Osteocyte (in vitro differentiated cells): ENCODE measurements at places on chromosomes 16 and 17. TPM values are rescaled to one million over a fixed set of nuclear protein-coding genes. Genes with fewer than 3 reads are reported as not detected.

Gene IGF2BP1
- 47.6 and 51.4 TPM in 2 replicates for total RNA-seq

- no peak for DNase-seq
- no peak overlapping the region for H3K27ac ChIP-seq
- H3K36me3 ChIP-seq, result no peaks in the 10 kb centered on the region
- no peak overlapping the region for H3K4me3 ChIP-seq
Measured at GRCh38 chr16:12329246-12329995, 352.9 kb downstream of the SNX29 start.

Gene NOL11
- total RNA-seq, result 30.1 and 32.2 TPM in 2 replicates

Gene SPATA32
- 0.18 TPM in 1 of 2 replicates, not detected in the other for total RNA-seq

GRCh38 chr17:50212121-50212843, 10.9 kb upstream of the COL1A1 start:
- peak overlapping the region; percentile 1 for H3K4me3 ChIP-seq
- no peaks in the 10 kb centered on the region for H3K36me3 ChIP-seq
- peak overlapping the region; percentile 100 for H3K27ac ChIP-seq
- peak; percentile 56 for DNase-seq
- peaks cover 97% of the 10 kb centered on the region for H3K4me1 ChIP-seq
- H3K27me3 ChIP-seq, result no peaks in the 10 kb centered on the region

Gene HCRT
- not detected in 2 replicates for total RNA-seq

GRCh38 chr17:77167472-77168306, 26.9 kb downstream of the SEC14L1 start:
- H3K4me3 ChIP-seq, result no peak overlapping the region
- no peak overlapping the region for H3K27ac ChIP-seq
- H3K4me1 ChIP-seq, result peaks cover 31% of the 10 kb centered on the region
- no peak for DNase-seq

Gene CLDN9
- total RNA-seq, result not detected in 2 replicates

Gene KRTAP2-3
- total RNA-seq, result not detected in 2 replicates

- no peak overlapping the region for H3K27ac ChIP-seq
- H3K4me3 ChIP-seq, result no peak overlapping the region
- H3K4me1 ChIP-seq, result peaks cover 31% of the 10 kb centered on the region
- no peaks in the 10 kb centered on the region for H3K27me3 ChIP-seq
Measured at GRCh38 chr17:57405491-57406072, 149.3 kb downstream of the MSI2 start.

GRCh38 chr16:67216612-67217490, 10.1 kb upstream of the TMEM208 start:
- no peak overlapping the region for H3K4me3 ChIP-seq
- no peak for DNase-seq
- H3K27me3 ChIP-seq, result no peaks in the 10 kb centered on the region
- H3K36me3 ChIP-seq, result peaks cover 18% of the 10 kb centered on the region
- H3K27ac ChIP-seq, result no peak overlapping the region
- no peaks in the 10 kb centered on the region for H3K4me1 ChIP-seq

DNA sequence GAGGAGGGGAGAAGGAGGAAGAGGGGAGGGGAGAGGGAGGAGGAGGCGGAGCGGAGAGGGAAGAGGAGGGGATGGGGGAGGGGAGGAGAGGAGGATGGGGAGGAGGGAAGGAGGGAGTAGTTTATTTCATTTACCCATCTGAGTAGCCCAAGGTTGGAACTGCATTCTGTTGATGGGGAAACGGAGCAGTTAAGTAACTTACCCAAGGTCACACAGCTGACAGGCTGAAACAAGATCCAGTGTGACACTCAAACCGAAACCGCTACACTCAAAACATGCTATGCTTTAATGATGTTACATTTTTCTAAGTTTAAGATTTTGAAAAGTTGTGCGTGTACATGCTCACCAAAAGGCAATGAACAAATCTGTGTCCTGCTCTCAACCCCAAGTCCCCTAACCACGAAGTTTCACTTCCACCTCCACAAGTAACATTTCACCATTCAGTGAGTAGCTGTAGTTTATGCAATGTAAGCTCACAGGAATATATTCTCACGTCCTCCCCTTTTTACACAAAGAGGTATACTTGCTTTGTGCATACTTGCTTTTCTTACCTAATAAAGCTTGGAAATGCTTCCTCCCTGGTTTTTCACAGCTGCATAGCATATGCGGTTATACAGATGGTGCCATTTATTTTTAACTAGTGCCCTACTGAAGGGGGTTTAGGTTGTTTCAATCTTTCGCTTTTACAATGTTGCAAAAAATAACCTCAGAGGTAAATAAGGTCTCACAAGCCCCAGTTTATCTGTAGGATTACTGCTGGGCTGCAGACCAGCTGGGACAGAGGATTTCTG, 275.3 kb downstream of the PARN start:
- peaks cover 13% of the 10 kb centered on the region for H3K27me3 ChIP-seq
- DNase-seq, result no peak
- H3K4me1 ChIP-seq, result peaks cover 7% of the 10 kb centered on the region
- no peak overlapping the region for H3K4me3 ChIP-seq

Gene PIK3R5
- not detected in 2 replicates for total RNA-seq

- no peak for DNase-seq
- no peak overlapping the region for H3K27ac ChIP-seq
- no peaks in the 10 kb centered on the region for H3K36me3 ChIP-seq
Measured at GRCh38 chr17:36682773-36683172, 81.4 kb downstream of the MRM1 start.

GRCh38 chr16:11610121-11610505, 23.4 kb upstream of the LITAF start:
- H3K4me3 ChIP-seq, result no peak overlapping the region
- H3K27ac ChIP-seq, result peak overlapping the region; percentile 72
- DNase-seq, result no peak
- H3K36me3 ChIP-seq, result no peaks in the 10 kb centered on the region
- peaks cover 57% of the 10 kb centered on the region for H3K4me1 ChIP-seq

GRCh38 chr17:61627125-61627524, 36.1 kb upstream of the NACA2 start:
- peaks cover 21% of the 10 kb centered on the region for H3K27me3 ChIP-seq
- H3K27ac ChIP-seq, result no peak overlapping the region
- no peaks in the 10 kb centered on the region for H3K36me3 ChIP-seq
- DNase-seq, result no peak
- no peaks in the 10 kb centered on the region for H3K4me1 ChIP-seq

Gene COA3
- total RNA-seq, result 51.2 and 51.5 TPM in 2 replicates

GRCh38 chr17:61063528-61063927, 336.1 kb upstream of the TBX2 start:
- no peak overlapping the region for H3K27ac ChIP-seq
- H3K27me3 ChIP-seq, result no peaks in the 10 kb centered on the region
- H3K36me3 ChIP-seq, result peaks cover 2% of the 10 kb centered on the region
- DNase-seq, result no peak
- no peak overlapping the region for H3K4me3 ChIP-seq

Gene KRTAP4-9
- not detected in 2 replicates for total RNA-seq

GRCh38 chr17:49353607-49354006, 8.4 kb downstream of the ZNF652 start:
- no peak overlapping the region for H3K4me3 ChIP-seq
- peaks cover 7% of the 10 kb centered on the region for H3K36me3 ChIP-seq
- H3K4me1 ChIP-seq, result peaks cover 5% of the 10 kb centered on the region
- no peaks in the 10 kb centered on the region for H3K27me3 ChIP-seq
- H3K27ac ChIP-seq, result no peak overlapping the region
